ENCODE measurements at places on chromosomes 12 and 14.

DNA sequence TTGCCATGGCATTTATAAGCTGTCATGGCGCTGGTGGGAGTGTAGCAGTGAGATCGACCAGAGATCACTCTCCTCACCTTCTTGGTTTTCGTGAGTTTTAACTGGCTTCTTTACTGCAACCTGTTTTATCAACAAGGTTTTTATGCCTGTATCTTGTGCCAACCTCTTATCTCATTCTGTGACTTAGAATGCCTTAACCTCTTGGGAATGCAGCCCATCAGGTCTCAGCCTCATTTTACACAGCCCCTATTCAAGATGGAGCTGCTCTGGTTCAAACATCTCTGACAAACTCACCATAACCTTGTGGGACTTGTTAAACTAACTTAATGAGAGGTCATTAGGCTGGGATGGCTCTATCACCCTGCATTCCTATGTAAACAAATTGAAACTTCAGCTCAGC, 151.3 kb downstream of the CAND1 start:
- no peak for ATAC-seq

GRCh38 chr14:29475641-29476040, 452.0 kb downstream of the PRKD1 start:
- no peak for ATAC-seq

- ATAC-seq: no peak
These were observed 4.8 kb upstream of the DTX1 start for GRCh38 chr12:113051759-113052158.

GRCh38 chr12:93661021-93661420, 16.2 kb upstream of the CRADD start:
- no peak for ATAC-seq

- ATAC-seq: no peak
These were observed 121.6 kb downstream of the LLPH start for GRCh38 chr12:66008985-66009384.

- no peak for ATAC-seq
These were observed 9.9 kb upstream of the ACVR1B start for GRCh38 chr12:51941604-51942003.

- no peak for ATAC-seq
These were observed 19.0 kb downstream of the RACGAP1 start for GRCh38 chr12:50006280-50006679.

DNA sequence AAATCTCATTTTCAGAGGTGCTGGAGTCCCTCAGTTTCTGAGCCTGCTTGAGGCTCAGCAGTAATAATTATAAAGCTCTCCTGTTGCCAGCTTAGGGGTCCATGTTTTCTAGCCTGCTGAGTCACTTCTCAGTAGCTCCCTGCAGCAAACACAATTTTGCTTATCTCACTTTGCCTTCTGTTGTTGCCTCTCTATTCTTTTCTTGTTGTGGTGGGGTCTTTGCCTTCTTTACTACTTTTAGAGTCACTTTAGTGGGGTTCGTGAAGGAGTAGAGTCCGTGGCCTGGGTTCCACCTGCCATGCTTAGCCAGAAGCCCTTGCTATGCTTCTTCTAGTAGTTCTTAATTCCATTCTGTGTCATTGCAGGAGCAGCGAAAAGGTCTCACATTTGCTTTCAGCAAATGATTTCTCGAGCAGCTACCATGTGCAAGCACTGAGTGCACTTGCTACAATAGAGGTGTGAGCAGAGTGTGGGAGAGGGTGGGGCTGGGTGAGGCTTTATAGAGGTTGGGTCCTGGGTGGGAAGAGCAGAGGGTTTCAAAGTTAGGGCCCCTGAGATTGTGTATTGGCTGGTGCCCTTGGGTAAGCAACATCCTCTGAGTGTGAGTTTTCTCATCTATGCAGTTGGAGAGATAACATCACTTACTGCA, 114.3 kb downstream of the ADCK1 start:
- ATAC-seq: no peak

DNA sequence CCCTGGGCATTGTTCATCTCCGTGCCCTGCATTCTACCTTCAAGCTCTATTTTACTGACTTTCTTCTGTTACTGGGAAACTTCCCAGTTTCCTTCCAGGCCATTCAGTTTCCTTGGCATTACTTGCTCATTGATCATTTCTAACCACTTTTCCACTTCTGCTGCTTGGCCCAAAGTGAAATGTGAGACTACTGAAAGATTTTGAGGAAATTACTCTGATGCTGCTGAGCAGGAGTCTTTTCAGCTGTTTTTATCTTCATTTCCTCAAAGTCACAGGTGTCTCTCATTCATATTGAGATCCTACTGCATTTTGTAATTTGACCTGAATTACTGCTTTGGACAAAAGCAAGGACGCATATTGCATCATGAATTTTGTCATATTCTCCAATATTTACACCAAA, 26.4 kb upstream of the DBX2 start:
- no peak for ATAC-seq

- no peak for ATAC-seq
These were observed 15.5 kb upstream of the ZNF268 start for GRCh38 chr12:133165776-133166175.

- ATAC-seq: no peak
These were observed 49.1 kb upstream of the KCNA5 start for GRCh38 chr12:4994622-4995021.

DNA sequence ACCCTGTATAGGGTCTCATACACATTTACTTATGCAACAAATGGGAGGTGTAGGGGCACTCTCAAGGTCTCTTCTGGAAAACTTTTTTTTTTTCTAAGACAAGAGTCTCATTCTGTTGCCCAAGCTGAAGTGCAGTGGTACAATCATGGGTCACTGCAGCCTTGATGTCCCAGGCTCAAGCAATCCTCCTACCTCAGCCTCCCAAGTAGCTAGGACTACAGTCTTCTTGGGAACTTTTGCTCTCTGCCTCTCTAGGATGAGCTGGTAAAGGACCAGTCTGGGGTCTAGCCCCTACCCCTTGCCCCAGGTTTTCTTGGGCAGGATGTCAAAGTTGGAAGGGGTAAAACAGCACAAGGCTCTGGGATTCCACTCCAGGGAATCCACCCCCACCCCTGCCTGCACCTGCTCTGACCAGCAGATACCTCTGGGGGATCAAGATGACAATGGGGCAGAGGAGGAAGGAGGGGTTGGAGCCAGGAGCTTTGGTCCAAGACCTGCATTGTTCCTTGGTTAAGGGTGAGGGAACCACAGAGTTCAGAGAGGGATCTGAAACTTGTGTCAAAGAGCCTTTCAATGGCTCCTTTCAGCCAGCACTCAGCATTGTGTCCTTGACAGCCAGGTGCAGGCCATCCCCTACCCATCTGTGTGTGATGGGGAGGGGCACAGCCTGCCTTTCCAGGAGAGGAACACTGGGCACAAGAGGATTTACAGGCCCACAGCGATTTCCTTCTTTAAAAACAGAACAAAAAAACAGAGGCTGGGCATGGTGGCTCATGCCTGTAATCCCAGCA, 12.2 kb downstream of the CTDSP2 start:
- no peak for ATAC-seq

DNA sequence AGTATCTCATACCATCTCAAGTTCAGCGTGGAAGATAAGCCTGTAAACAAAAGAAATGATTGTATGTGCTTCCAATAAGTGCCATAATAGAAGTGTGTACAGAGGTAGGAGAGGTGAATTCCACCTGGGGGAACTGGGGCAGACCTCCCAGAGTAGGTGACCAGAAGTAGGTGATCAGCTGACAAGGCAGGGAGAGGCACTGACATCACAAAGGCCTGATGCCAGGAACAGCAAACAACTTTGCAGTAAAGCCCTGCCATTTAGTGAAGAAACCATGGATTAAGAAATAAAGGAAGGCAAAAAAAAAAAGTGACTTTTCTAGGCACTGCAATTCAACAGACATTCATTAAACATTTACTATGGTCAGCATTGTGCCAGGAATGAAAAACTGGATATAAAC, 31.1 kb downstream of the NR1H4 start:
- ATAC-seq: no peak

- ATAC-seq: no peak
These were observed 692.9 kb downstream of the BCL11B start for GRCh38 chr14:98579140-98579539.

DNA sequence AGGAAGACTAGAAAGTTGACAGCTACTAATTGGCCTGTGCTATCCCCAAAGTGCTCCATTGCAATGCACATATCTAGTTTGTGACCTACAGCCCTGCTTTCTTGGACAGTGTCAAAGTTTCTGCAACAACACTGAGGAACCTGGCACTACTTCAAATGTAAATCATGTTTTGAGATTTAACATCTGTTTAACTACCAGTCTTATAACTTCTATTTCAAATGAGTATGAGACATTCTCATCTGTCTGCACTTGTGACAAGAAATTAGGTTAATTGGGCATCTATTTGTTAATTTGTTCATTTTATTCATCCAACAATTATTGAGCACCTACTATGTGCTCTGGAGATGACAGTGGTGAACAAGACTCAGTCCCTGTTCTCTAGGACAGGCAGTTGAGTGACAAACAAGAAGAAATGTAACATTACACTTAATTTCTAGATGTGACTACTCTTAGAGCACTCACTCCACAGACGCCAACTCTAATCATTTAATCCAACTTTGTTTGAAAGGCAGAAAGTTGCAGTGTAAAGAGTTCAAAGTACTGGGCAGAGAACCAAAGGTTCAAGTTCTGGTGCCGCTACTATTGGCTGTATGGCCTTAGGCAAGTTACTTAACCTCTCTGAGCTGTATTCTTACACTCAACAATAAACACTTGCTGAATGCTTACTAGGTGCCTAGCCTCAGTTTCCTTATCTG, 74.8 kb downstream of the HECTD4 start:
- ATAC-seq: no peak

- ATAC-seq: no peak
These were observed 165.9 kb downstream of the DERA start for GRCh38 chr12:16076970-16077522.

DNA sequence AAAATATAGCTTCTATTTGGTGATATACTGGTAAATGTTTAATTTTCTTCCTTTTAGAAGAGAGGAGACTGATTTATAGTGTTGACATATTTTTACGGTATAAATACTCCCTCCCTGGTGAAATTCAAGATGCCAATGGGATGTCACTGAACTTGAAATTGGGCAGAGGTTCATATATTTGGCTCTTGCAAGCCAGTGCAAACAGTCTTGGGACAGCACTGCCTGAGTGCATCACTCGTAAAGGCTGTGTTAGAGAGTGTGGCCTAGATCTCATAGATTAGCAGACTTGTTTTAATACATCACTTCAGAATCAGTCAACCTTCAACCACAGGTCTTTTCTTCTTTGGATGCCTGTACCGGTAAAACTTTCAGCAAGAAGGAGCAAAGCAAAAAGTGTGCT, 681.0 kb downstream of the NRXN3 start:
- ATAC-seq: no peak

DNA sequence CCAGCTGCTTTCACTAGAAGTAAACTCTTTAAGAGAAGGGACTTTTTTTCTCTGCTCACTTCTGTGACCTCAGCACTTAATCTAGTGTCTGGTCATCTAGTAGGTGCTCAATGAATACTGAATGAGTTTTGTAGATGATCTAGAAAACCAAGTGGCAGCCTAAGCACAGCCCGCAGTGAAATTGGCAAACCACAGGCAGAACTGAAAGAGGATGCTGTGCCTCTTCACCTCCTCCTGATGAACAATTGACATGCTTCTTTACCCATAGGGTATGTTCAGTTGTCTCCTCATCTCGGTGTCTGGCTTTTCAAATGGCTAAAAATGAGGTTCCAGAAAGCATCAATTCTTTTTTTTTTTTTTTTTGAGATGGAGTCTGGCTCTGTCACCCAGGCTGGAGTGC, 399.5 kb downstream of the RMST start:
- ATAC-seq: no peak

DNA sequence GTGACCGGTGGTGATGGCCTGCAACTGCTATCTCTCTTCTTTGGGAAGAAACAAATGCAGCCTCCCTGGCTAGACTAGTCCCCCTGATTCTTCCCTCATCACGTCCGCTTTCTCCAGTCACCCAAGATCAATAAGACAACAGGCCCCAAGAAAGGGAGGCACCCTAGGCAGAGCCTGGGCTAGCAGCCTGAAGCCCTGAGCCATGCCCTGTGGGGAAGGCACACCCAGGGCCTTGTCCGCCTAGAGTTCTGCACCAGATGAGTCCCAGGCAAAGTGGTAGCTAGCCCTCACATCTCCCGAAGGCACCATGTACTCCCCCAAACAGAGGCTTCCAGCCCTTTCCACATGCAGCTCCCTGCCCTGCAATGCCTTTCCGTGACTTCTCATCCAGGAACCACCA, 35.1 kb downstream of the CAMKK2 start:
- no peak for ATAC-seq

- no peak for ATAC-seq
These were observed 36.6 kb downstream of the RCOR1 start for GRCh38 chr14:102629011-102629444.

GRCh38 chr14:24938593-24938992, 111.4 kb downstream of the STXBP6 start:
- no peak for ATAC-seq

- ATAC-seq: no peak
These were observed 474.3 kb downstream of the VRK1 start for GRCh38 chr14:97271451-97271960.

DNA sequence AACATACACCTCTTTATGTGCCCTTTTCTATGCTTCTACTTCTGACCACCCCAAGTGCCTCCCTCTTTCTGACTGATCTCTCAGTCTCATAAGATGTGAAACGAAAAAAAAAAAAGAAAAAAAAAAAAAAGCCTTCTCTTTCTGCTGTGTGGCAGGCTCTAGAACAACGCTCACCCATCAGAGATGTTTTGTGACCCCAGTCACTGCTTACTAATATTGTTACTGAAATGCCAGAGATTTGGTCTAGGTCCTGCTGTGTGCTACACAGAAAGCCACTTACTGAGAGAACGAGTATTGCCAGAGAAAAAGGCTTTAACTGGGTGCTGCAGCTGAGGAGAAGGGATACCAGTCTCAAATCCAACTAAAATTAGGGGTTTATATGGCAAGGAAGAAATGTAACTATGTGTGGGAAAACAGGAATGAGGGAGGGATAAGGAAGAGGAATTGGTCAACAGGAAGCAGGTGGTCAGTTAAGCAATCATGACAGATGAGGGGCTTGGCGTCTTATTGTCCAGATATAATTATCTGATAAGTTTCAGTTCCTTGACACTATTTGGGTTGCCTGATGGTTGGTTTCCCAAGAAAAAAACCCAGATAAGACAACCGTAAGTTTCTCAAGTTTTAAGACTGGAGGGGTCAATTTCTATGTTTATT, 149.0 kb downstream of the NAV3 start:
- no peak for ATAC-seq

GRCh38 chr12:69657376-69658137, 41.5 kb downstream of the BEST3 start:
- no peak for ATAC-seq
